ENCODE measurements at places on chromosomes 2 and 18. TPM values are rescaled to one million over a fixed set of nuclear protein-coding genes. Genes with fewer than 3 reads are reported as not detected.

DNA sequence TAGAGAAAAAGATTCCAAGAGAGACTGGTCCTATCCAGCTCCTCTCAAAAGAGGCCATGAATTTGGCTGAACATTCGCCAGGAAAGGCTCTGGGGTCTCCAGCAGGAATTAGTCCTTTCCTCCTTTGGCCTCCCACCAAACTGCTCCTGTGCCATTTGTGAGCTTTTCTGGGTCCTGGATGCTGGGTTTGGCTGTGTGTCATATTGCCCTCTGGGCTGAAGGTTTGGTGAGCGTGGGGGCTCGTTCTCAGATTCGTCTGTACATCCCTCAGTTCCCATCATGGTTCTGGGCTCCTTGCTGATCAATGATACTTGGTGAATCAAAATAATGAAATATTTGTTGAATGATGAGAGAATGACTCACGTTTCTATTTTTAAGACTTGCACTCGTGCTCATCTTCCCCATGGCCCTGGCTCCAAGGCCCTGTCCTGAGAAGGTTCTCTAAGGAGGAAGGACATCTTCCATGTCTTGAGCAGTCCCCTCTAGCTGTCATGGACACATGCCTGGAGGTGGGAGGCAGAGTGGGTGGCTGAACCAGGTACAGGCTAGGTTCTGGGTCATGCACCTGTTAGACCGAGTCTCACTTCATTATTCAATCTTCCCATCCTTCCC is 47.8 kb upstream of the RHOB start:
- no peak for DNase-seq

- DNase-seq, result no peak
These were observed 30.8 kb upstream of the PUM2 start for GRCh38 chr2:20381457-20381856.

- no peak for DNase-seq
These were observed 807.3 kb downstream of the NR4A2 start for GRCh38 chr2:155525199-155525598.

DNA sequence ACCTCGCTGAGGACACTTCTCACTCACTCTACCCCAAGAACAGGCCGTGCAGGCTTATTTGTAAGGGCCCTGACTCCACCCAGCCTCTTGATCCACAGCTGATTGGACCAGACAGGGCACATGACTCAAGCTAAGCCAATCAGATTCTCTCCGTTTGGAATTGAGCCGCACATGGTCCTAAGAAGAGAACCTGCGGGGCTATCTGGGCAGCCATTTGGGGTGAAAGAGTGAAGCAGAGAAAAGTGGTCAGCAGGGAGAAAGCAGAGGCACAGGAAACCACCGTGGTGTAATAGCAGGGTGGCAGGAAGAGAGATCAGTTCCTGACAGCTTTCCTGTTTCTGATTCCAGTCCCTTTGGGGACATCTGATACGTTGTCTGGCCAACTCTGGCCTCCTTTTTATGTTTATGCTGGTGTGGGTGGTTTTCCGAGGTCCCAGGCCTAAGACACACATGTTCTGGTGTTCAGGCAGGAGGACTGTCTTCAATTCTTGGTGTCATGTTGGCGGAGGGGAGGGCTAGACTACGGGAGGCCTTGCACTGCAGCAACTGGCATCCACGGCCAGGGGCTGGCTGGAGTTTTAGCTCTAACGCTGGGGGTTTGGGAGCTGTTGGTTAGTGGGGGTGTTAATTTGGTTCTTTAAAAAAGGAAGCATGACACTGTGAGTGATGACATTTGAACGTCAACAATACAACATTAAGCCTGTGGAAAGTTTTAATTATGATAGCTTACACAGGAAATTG is 26.1 kb upstream of the SPTBN1 start:
- DNase-seq, result no peak

DNA sequence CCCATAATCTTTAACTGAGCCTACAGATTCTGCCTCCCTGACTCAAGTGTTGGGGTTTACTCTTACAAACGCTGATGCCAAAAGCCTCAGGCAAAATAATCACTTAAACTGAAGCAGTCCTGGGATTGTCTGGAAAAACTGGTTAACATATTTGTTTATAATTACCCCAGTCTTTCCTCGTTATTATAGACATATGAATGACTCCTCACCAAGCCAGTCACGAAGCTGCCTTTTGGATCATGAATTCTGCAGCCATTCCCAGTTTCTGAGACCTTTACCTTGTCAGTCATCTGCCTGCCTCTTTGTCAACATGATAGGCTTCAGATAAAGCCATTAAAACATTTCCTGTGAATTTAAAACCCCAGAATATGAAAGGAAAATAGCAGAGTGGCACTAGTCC is 46.4 kb downstream of the MREG start:
- no peak for DNase-seq

GRCh38 chr2:108079736-108080135 is 93.4 kb downstream of the SLC5A7 start:
- no peak for DNase-seq

GRCh38 chr2:102986826-102987490 is 225.1 kb downstream of the TMEM182 start:
- no peak for DNase-seq

DNA sequence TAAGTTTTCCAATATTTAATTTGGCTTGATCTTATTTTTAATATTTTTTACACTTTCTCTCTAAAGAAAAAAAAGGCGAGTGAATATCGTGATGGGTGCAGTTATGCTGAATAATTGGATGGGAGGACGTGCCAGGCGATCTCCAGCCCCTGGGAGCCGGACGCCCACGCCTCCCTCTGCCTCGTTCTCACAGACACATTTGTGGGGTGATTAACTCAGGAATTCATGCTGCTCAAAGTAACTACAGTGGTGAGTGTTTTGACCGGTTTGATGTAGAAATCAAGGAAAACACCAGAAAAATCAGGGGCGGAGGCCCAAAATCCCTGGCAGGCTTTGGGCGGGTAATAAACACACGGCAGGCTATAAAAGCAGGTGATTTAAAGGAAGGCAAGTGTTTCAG is 736.8 kb upstream of the SALL3 start:
- peak; percentile 74 for DNase-seq

- no peak for DNase-seq
These were observed 90.4 kb downstream of the MARCHF4 start for GRCh38 chr2:216281876-216282275.

DNA sequence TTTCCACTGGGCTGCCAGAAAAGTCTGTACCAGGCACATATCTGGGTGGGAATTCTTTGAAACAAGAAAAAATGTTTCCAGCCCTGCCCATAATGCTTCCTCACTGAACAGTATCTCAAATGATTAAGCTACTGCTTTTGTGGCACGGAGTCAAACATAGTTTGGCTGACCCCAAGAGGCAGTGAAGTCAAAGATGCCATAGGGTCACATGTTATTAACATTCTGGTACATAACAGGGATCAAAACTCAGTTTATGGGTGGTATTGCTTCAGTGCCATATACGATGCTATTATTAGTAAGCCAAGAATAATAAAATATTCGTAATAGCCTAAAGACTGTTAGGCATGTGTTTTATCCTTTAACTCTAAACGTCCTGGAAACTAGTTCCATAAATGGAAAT is 112.4 kb downstream of the FEZ2 start:
- no peak for DNase-seq

GRCh38 chr2:70995426-70995729 is 705 bp upstream of the TEX261 start:
- peak; percentile 56 for DNase-seq

Gene CELF4
- total RNA-seq, result 0.45 TPM

Gene APOB
- total RNA-seq, result 2.9 TPM

Gene MYOM1
- total RNA-seq, result 19.9 TPM

Gene ZNF521
- total RNA-seq, result 57.1 TPM

Gene DIPK1C
- total RNA-seq, result 1.4 TPM

Gene DNER
- 0.71 TPM for total RNA-seq

Gene FSHR
- total RNA-seq, result not detected
